ENCODE measurements at places on chromosomes 4 and X.

GRCh38 chrX:50680990-50681389 lies 133.0 kb downstream of the SHROOM4 start:
- no peak for DNase-seq

- no peak for DNase-seq
Measured at GRCh38 chrX:9153300-9153699, 119.4 kb upstream of the FAM9B start.

GRCh38 chr4:170001745-170002267 lies 24.4 kb downstream of the MFAP3L start:
- DNase-seq, result no peak

DNA sequence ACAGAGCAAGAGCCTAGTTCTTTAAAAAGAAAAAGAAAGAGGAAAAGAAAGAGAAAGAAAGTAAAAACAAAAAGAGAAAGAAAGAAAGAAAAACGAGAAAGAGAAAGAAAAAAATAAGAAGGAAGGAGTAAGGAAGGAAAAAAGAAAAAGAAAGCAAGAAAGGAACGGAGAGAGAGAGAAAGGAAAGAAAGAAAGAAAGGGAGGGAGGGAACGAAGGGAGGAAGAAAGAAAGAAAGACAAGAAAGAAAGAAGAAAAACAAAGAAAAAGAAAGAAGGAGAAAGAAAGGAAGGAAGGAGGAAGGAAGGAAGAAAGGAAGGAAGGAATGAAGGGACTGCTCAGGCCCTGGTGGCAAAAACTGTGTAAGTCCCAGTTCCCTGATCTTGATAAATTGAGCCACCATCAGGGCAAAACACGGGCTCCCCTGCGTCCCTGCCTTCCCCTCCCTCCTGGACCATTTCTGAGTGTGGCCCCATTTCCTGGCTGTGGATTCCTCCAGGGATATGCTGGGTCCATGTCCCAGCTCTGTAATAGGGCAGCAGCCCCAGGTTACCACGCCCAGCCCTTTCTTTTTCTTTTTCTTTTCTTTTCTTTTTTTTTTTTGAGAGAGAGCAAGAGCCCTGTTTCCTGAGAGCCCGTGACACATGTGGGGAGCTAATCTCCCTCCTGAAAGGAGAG lies 44.8 kb downstream of the SHOX start:
- no peak for DNase-seq

GRCh38 chr4:87109121-87109520 lies 111.3 kb downstream of the KLHL8 start:
- no peak for DNase-seq

DNA sequence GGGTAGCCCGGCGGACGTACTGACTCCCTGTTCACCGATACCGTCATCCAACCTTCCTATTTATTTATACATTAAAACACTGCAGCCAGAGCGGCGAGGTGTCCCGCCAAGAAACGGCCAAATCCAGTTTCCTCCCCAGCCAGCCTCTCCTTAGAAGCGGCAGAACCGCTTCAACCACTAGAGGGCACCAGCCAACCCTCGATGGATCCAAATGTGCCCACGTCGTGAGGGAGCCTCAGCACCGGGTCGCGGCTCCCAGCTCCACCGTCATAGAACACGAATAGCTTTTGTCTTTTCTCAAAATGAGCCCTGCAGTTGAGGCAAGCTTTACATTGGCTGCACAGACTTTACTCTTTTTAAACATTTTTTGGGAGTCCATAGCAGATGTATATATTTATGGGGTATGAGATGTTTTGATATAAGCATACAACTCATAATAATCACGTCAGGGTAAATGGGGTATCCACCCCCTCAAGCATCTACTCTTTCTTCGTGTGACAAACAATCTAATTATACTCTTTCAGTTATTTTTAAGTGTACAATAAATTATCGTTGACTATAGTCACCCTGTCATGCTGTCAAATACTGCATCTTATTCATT lies 13.0 kb upstream of the HELT start:
- DNase-seq, result peak; percentile 70

GRCh38 chr4:25949173-25949748 lies 35.2 kb downstream of the SMIM20 start:
- DNase-seq, result no peak

GRCh38 chrX:68685685-68686084 lies 38.2 kb downstream of the STARD8 start:
- DNase-seq, result no peak

- DNase-seq, result peak; percentile 70
Measured at GRCh38 chr4:48180234-48180633, 46.2 kb upstream of the TXK start.

GRCh38 chrX:68179355-68179754 lies 253.9 kb downstream of the OPHN1 start:
- no peak for DNase-seq

- no peak for DNase-seq
Measured at GRCh38 chr4:138500869-138501268, 258.7 kb upstream of the SLC7A11 start.

DNA sequence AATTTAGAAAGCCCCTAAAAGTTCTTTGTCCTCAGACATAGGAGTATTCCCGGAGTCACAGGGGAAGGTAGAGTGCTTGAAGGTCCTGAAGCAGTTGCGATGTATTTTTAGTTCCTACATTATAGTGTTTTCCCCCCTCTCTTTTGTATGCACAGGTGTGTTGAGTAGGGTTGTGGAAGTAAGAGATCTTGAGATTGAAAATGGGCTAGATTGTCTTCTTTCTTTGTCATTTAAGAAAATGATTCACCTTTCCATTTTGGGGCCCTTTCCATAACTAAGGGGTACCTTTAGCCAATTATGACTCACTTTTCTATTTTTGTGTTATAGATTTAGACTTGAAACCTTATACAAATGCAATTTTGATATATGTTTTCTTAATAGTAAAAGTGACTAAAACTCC lies 75.8 kb upstream of the AFF2 start:
- DNase-seq, result no peak

GRCh38 chr4:98939892-98940298 lies 11.0 kb upstream of the EIF4E start:
- peak; percentile 75 for DNase-seq

DNA sequence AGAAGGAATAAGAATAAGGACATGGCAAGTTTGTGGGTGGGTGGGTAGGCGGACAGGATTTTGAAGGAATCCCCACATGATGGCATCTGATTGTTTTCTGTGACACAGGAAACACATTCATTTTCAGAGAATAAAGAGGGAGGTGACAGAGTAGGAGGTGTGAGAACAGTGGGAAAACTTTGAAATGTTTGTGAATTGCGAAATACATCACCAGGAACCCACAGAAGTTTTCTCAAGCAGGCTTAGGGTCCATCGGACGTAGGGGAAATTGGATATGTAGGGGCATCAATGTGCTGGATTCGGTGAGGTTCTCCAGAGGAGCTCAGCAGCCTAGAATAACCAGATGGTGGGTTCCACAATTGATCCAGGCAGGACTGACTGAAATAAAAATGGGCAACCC lies 171.6 kb downstream of the GLRA2 start:
- no peak for DNase-seq

DNA sequence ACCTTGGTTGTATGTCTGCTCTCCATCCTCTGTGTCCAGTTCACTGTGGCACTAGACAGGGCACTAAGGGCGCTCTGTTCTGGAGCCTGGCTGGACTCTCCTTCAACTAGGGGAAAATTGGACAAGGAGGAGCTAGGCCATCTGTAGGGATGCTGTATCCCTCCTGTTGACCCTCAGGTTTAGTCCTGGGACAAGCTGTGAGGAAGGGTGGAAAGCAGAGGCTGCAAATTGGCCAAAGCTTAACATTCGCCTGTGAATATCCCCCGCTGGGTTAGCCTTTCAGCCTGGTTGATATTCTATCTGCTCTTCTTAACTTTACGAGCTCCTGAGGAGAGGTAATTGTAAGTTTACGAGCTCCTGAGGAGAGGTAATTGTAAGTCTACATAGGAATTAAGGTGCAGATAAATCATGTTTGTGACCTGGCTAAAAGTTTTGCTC lies 64.4 kb upstream of the ENPEP start:
- no peak for DNase-seq

- DNase-seq, result peak; percentile 47
Measured at GRCh38 chr4:185833055-185833598, 21.1 kb upstream of the SORBS2 start.

DNA sequence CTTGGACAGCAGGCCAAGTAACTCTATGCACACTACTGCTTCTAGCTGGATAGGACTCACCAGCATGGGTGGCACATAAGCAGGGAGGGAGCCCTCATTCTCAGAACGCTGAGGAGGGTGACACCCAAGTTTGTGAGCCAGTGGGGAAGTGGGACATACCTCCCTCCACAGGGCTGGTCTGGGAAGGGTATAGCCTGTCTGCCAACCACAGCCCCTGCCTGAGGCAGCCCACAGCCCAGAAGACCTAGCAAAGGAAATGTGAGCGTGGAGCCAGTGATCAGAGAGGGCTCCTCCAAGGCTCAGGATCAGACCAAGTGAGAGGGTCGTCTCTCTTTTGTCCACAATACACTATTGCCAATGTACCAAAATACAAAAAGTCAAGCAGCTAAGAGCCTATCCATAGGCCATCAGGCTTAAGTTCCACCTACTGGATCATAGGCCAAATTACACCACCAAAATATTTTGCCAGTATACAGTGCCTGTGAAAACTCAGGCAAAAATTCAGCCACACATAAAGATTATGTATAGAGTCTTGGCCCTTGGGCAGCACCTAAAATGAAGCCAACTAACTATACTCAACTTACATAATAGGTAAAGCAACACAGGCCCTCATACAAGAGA lies 1203.1 kb downstream of the PCDH18 start:
- DNase-seq, result no peak

DNA sequence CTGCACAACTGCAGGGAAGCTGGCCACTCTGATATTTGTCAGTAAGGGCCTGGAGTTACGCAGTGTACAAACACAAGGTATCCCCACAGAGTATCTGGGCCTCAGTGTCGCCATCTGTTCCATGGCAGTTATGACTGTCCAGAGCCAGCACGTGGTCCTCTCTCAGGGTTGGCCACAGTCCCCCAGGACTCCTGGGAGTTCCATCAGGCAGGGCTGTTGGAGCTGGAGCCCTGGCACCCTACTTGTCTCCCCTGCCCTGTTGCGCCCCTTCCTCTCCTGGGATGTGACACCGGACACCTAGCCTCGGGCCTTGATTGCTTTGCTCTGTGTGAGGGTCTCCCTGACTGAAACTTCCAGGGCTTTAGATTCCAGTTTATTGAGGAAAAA lies 8.4 kb downstream of the HTRA3 start:
- DNase-seq, result no peak

DNA sequence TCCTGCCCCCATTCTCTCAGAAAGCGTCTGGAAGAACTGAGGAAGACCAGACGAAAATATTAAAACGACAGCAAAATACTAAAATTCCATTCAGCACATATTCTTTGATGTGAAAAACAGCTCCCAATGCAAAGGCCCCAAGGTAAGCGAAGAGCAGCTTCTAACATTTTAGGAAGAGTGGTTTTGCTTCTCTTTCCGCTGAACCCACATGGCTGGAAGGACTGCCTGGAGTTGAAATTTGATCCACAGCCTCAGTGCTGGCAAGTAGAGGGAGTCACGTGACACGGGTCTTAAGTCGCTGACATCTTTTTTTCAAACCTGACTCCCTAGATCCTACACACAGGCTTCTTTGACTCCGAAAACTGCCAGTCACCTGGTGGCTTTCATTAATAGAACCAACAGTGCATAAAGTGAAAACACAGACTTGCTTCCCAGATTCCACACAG lies at the start of gene FAM13A:
Gene FAM13A, minus strand, starts transcription at position 233 of the 446 bp plus-strand sequence. Its CDS starts 221 bp downstream, at position 12.
- DNase-seq, result peak; percentile 93

GRCh38 chr4:3066836-3067400 lies 7.4 kb downstream of the HTT-AS start:
- no peak for DNase-seq

DNA sequence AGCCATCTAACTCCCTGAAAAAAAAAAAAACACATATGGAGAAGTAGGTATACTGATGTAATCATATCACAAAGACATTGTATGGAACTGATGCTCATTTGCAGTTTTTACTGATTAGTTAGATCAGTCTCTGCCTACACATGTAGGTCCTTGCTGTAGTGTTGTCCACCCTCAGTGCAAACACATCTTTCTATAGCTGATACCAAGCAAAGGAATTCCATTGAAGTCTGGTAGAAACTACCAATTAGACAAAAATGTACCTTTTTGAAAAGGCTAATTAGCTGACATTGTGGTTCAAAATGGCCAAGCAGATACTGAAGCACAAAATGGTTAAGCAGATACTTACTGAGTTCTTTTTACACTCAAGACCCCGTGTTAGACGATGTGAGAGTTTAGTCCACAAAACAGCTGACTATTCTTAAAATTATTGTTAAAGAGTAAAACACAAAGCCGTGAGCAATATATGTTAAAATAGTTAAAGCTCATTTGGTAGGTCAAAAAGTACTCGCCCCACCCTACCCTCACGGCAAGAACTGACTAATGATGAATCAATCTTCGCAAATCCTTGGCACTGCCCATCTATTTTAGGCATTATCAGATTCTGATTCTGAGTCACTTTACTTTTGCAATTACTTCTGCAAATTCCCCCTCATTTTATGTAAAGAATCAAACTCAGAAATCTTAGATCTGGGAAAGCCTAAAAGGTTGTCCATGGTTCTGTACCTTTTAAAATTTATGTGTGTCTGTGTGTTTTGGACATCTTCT lies 40.4 kb downstream of the COL4A6 start:
- peak; percentile 4 for DNase-seq

DNA sequence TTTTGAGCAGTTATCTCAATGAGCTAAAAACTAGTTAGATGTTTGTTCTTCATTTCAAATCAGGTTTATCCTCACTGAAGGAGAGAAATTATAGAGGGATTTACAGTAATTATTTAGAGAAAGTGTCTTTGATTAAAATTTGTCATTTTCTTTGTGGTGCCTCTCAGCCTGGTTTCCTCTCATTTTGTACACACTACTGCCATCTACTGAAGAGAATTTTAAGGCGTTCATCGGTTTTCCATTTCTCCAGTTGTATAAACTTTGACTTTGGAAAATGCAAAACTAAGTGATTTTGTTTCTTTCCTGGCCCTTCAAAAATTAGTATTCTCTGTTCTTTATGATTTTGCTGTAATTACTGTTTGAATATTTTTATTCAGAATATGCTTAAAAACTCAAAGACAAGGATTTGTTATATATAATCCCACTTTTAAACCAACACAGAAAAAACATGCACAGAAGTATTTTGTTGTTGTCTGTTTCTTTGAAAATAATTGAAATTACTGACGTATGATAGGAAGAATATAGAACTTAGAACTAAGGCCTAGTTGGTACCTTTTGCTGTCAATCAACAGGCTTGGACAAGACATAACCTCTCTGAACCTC lies 34.4 kb upstream of the ANXA3 start:
- DNase-seq, result peak; percentile 50

- DNase-seq, result peak; percentile 76
Measured at GRCh38 chrX:44012484-44013096, 39.4 kb upstream of the NDP start.

- peak; percentile 77 for DNase-seq
Measured at GRCh38 chr4:188408244-188409030, 269.2 kb downstream of the TRIML1 start.

DNA sequence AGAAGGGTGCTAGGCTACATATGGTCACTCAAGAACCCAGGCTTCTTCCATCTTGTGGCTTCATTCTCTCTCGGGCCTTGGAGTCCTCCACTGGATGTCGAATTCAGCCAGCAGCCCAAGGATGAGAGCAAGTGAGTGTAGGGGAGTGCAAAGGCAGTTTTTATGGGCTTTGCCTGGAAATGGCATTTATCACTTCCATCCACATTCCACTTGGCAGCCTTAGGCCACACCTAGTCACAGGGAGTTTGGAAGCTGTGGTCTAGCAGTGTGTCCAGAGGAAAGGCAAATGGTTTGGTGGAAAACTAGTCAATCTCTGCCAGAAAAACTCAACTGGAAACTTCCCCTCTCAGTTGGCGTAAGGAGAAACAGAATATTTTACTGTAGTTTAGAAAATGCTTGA lies 59.0 kb downstream of the NHS start:
- no peak for DNase-seq

Data from fibroblast of skin of scalp (primary cell).